ENCODE measurements at places on chromosomes 4 and X.
A peak's percentile ranks its signal among the peaks of the same experiment; 100 is the strongest.

DNA sequence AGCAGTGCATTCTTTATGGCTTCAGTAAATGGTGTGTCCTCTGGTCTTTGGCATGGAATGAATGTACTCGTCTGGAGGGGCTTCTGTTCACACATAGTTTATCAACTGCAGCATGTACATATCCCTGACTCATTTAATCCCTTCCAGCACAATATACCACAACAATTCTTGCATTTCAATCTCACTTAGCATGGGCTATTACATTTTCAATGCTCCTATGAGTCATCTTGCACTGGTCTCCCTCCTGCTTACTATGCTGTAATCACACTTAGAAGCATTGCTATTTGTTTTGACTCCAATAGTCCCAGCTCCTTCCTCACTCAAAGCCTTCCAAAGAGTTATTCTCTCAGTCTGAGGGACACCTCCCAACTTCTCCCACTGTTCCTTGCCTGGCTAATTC lies 180.9 kb upstream of the NUDT10 start:
- DNase-seq = no peak

DNA sequence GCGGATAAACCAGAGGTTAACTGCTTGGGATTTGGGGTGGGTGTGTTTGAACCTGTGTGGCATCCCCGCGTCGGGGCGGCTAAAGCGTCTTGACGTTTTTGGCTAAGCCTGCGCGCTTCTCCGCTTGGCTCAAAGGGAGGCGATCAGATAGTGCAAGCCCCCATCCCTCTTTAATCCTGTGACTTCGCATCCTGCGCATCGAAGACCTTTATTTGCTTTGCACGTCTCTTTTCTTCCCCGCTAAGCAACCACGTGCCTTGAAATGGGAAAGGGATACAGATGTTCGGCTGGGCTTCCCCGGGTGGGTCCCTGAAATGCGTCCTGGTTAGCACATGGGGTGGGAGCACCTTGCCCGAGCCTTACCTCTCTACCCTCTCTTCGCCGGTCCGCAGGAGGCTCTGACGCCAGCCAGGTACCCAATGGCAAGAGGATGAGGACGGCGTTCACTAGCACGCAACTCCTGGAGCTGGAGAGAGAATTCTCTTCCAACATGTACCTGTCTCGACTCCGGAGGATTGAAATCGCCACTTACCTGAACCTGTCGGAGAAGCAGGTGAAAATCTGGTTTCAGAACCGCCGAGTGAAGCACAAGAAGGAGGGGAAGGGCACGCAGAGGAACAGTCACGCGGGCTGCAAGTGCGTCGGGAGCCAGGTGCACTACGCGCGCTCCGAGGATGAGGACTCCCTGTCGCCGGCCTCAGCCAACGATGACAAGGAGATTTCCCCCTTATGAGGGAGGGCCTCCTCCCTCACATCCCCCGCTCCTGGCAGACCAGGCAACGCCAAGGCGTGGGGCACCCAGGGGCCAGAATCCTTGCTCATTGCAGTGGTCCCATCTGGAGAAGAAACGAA lies 1.5 kb downstream of the GSX2 start:
- DNase-seq = no peak

- no peak for DNase-seq
Measured at GRCh38 chr4:67071641-67072040, 473.7 kb downstream of the CENPC start.

- DNase-seq = no peak
Measured at GRCh38 chrX:9430346-9430921, 34.4 kb upstream of the TBL1X start.

- no peak for DNase-seq
Measured at GRCh38 chr4:13523591-13524503, 20.5 kb downstream of the NKX3-2 start.

DNA sequence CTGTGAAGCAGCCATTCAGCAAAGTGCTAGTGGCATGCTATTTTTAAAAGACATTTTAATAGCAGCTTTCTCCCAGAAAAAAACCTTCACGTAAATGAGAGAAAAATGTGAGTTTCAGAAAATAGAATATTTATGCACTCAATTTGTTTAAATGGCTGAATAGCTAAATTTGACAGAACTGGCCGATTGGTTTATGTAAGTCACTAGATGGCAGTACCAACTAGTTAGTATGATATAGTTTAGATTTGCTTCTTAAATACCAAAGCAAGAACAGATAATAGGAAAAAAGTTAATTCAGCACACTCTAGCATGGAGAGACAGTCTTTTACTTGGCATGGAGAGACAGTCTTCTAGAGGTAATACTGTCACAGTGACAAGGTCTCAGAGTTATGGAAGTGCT lies 250.1 kb downstream of the SNCA start:
- DNase-seq = peak; percentile 8

GRCh38 chr4:111400741-111401140 lies 744.5 kb upstream of the FAM241A start:
- DNase-seq = peak; percentile 78

DNA sequence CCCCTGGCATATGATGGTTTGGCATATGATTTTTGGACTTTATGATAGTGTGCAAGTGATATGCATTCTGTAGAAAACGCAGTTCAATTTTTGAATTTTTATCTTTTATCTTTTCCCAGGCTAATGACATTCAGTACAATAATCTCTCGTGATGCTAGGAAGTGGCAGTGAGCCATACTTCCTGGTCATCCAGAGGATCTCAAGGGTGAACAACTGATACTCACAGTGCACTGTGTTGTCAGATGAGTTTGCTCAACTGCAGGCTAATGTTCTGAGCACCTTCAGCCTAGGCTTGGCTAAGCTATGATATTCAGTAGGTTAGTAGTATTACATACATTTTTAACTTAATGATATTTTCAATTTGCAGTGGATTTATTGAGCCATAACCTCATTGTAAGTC lies 405.3 kb downstream of the PCDH7 start:
- no peak for DNase-seq

DNA sequence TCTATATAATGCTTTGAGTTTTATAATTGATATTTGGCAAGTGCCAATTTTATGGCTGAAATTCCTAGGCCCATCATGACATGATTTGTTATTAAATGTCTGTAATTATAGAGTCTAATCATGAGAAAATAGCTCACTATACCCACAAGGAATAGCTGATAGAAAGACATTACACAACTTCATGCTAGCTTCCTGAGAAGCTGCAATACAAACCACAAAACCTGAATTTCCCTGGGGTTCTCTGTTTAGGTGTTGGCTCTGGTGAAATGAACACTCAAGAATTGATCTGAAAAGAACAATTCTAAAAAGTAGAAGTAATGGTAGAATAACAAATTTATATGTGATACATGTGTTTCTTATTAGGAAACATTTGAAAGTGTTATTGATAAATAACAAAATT lies 169.6 kb downstream of the GASK1B start:
- DNase-seq = no peak

- DNase-seq = no peak
Measured at GRCh38 chrX:19811807-19812604, 75.4 kb downstream of the SH3KBP1 start.

DNA sequence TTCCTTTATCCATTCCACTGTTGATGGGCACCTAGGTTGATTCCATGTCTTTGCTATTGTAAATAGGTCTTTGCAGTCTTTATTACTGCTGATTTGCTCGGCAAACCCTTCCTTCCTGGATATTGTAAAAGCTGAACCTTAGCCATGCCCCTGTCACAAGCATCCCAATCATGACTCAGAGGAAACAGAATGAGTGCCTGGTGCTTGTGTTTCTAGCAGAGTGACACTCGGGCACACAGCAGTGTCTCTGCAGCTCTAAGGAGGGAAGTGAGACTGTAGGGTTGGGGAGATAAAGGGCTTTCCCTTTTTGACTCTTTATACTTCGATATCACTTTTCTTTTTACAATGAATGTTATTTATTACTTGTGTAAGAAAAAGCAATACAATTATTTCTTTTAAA lies 83.3 kb downstream of the AKAP4 start:
- DNase-seq = no peak

GRCh38 chr4:109040441-109040840 lies 262.0 kb downstream of the COL25A1 start:
- DNase-seq = no peak

- no peak for DNase-seq
Measured at GRCh38 chrX:2538031-2538757, 37.4 kb upstream of the DHRSX start.

- DNase-seq = no peak
Measured at GRCh38 chrX:21438792-21439191, 64.6 kb downstream of the CNKSR2 start.

DNA sequence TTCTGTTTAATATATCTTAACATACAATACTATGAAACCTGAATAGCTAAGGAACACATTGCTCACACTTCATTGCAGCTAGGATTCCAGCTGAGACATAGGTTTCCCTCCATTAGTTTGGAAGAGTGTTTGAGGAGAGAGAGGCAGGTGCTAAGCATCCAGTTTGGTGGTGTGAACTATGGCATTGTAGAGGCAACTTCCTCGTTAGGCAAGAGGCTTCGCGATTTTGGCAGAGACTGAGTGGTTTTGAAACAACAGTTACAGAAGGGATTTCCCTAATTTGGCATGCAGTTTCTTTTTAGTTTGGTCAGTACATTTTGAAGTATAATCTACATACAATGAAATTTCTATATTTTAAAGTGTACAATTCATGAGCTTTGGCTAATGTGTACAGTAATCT lies 117.1 kb upstream of the BMP3 start:
- DNase-seq = no peak

- DNase-seq = no peak
Measured at GRCh38 chrX:16797358-16797757, 11.1 kb downstream of the TXLNG start.

DNA sequence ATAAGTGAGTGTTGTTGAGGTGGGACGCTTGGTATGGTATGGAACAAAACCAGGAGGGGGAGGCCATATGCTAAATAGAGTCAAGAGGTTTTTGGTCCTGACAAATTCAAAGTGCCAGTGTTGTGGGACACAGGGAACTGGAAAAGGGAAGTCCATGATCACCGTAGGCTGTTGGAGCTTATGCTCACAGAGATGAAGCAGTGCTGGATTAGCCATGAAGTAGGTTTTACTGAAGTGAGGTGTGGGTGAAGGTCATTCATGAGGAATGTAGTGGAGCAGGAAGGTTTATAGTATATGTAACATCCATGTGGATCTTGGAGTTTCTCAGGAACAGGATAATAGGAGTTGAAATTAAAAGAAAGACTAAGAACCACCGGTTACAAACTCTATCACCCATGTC lies 256.1 kb upstream of the PITX2 start:
- no peak for DNase-seq

GRCh38 chrX:17247144-17247543 lies 127.9 kb upstream of the NHS start:
- no peak for DNase-seq

DNA sequence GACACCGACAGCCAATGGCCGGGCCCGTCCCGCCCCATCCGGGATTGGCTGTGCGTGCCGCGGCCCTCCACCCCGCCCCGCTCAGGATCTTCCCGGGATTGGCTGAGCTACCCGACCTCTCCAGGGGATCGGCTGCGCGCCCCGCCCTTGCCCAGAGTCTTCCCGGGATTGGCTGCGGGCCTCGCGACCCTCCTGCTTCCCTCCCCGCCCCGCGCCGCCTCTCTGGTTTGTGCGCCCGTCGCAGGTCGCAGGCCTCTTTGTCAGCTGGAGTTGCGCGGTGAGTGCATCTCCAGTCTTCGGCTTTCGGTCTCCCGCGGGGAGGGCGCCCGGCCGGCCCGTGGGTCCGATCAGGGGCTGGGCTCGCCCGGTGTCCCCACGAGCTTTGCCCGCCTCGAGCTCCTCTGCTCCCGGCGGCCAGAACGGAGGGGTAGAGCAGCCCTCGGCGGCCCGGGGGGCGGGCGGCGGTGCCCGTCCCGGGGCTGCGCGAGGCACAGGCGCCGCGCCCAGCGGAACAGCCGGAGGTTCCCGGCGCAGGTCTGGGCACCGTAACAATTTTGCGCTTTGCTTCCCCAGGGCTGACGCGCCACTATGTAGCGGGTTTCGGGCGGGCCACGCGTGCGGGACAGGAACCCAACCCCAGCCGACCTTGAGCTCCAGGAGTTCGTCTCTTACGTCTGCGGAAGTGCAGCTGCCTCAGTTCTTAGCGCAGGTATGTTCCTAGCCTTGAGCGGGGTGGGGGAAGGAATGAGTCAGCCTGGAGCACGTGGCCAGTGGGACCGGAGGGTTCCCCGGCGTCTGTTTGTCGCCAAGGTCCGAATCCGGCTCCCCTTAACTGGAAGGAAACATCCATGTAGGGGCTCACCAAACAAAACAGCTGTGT lies 38.7 kb downstream of the ERVMER34-1 start:
- DNase-seq = peak; percentile 95

DNA sequence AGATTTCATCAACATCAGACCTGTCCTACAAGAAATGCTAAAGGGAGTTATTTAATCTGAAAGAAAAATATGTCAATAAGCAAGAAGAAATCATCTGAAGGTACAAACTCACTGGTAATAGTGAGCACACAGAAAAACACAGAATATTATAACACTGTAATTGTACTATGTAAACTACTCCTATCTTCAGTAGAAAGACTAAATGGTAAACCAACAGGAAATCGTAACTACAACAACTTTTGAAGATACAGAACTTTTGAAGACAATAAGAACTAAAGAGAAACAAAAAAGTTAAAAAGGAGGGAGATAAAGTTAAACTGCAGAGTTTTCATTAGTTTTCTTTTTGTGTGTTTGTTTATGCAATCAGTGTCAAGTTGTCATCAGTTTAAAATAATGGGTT lies 12.4 kb downstream of the MED14 start:
- DNase-seq = no peak

- DNase-seq = no peak
Measured at GRCh38 chr4:121978172-121978516, 26.3 kb upstream of the TRPC3 start.

Data from HFFc6 (cell line).